ENCODE measurements at places on chromosomes 6 and 20.

- no peak for DNase-seq
Observed at GRCh38 chr6:39194466-39194865, 34.8 kb downstream of the KCNK5 start.

DNA sequence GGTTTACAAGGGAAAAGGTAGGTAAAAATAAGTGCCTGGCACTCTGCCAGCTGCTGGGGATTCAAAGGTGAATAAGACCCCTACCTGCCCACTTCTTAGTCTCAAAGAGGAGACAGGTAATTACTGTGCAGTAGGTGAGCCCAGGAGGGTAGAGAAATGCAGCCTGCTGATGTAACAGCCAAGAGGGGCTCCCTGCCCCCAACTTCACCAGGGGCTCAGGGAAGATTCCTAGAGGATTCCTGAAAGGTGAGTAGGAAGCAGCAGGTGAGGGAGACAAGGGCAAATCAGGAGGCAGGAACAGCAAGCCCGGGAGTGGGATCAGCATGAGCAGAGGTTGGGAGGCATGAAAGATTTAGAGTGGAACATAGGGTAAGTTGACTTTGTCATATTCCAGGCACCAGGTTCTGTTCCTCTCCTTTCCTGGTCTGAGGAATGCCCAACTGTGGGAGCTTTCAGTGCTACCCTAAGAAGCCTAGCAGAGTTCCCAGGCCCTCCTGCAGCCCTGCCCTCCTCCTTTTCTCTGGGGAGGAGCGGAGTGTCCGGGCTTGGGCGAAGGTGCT lies 258.1 kb downstream of the LRFN2 start:
- DNase-seq, result no peak

- DNase-seq, result no peak
Observed at GRCh38 chr6:2993755-2994317, 5.9 kb upstream of the NQO2 start.

GRCh38 chr6:11804701-11805100 lies 26.1 kb upstream of the ADTRP start:
- DNase-seq, result no peak

DNA sequence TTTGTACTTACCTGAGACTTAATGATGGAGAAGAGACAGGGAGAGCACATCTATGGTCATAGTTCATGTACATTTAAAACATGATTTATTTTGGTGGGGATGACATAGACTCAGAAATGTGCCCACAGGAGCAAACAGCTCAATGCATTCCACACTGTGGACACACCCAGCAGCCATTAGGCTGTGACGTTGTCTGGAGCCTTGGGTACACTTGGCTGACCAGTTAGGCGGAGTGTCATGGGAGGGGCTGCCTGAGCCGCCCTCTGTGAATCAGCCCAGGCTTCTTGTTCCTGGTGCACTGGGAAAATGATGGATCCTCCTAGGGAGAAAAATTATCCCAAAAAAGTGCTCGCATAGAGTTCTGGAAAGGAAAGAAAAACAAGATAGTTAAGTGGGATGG lies 231.0 kb upstream of the GMDS start:
- DNase-seq, result no peak

GRCh38 chr6:107539849-107540464 lies 50.0 kb downstream of the SOBP start:
- DNase-seq, result no peak

DNA sequence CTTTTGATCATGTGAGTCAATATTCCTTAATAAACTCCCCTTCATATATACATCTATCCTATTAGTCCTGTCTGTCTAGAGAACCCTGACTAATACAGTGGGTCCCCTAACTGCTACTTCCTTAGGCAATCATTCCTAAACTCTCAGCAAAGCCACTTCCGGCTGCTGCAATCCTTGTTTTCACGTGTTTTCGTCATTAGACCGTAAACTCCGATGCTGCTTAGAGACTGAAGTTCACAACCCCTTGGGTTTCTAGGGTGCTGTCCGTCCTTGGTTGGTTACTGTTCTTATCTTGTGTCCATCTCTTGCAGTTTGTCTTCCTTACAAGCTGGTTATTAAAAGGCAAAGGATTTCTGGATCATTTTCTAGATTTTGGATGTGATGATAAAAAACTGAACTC lies 106.4 kb downstream of the GMPR start:
- no peak for DNase-seq

GRCh38 chr20:1857466-1857865 lies 37.7 kb upstream of the SIRPA start:
- no peak for DNase-seq

DNA sequence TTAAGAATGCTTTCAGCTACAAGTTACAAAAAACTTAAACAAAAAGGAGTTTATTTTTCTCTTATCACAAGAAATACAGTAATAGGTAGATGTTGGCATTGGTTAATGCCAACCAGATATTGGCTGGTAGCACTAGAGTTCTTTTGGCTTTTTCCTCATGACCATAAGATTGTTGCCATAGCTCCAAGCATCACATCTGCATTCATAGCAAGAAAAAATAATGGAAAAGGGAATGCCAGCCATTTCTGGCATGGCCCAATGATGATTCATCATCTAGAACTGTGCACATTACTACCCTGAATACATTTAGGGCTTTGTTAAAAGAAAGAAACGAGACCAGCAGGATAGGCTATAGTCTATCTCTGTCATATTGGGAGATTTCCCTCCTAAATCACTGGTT lies 20.8 kb upstream of the SIRT5 start:
- DNase-seq, result no peak

DNA sequence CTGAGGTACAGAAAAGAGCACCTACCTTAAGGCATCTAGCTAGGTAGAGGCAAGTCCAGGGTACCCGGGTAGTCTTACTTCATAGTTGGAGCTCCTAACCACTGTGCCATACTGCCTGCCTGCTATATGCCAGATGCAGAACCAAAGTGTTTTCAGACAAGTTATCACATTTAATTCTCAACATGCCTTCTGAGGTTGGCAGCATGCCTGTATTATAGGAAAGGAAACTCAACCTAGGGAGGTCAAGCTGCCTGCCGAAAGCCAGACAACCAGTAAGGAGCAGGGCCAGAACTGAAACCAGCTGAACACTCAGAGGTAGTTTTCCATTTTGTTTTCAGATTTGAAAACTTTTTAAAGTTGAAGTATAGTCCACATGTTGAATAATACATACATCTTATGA lies 5.4 kb downstream of the CTNNBL1 start:
- DNase-seq, result no peak

DNA sequence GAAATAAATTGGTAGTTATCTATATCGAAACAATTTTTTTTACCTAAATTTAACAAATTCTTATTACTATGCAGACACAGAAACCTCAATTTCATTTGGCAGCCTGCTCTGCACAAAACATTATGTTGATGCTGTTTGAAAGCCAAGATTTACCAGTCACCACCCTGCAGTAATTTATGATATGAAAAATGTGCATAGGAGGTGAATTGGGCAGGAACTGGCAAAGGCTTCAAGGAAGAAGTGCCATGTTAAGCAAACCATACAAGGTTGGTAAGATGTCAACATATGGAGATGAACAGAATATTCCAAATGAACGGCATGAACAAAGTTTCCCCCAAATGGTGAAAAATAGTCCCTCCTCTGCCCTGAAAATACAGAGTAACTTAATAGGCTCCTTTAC lies 54.2 kb upstream of the TAB2 start:
- no peak for DNase-seq

- peak; percentile 11 for DNase-seq
Observed at GRCh38 chr6:94636780-94637385, 940.5 kb upstream of the MANEA start.

GRCh38 chr6:142307963-142308748 lies 6.3 kb downstream of the ADGRG6 start:
- DNase-seq, result no peak

- DNase-seq, result no peak
Observed at GRCh38 chr20:25325073-25325472, 65.6 kb downstream of the ABHD12 start.

GRCh38 chr6:139156102-139156501 lies 21.2 kb downstream of the HECA start:
- no peak for DNase-seq

Measured in HS-5 (cell line).